Stimulated activated CD4-positive, alpha-beta T cell treated with anti-CD3 and anti-CD28 coated beads, Interleukin-12 subunit alpha, Interleukin-12 subunit beta, amount 100 ng/mL, for 4 hours (primary cell): ENCODE measurements at places on chromosomes 4 and X.

DNA sequence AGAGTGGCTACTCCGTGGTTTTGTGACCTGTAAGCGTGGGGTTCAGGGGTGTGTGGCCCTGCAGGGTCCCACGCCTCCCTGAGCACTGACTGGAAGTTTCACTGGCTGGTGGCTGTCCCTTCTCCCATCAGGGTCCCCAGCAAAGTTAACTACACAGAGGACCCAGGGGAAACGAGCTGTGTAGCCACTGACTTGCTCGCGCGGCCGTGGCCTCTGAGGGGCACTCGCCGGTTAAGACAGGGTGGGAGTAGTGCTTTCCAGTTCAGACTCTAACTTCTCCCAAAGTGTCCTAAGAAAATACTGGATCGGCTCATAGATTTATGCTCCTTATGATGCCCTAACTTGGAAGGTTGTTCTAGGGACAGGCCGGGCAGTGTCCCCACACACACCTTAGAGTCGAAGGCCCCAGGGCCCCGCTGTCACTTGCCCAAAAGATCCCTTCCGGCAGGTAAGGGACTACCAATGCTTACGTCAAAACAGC, 28.2 kb downstream of the NELFA start:
- DNase-seq = no peak

DNA sequence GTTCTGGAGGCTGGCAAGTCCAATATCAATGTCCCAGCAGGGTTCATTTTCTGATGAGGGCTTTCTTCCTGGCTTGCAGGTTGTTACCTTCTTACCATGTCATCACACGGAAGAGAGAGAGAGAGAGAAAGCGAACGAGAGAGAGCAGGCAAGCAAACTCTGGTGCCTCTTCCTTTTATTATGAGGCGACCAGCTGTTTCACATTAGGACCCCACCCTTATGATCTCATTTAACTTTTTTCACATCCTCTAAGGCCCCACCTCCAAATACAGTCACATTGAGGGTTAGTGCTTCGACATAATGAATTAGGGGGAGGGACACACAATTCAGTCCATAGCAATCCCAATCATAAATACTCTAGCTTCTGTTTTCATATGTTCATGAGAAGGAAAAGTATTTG, 10.6 kb upstream of the GPR174 start:
- no peak for DNase-seq

- no peak for DNase-seq
These were observed 107.3 kb upstream of the PABPC4L start for GRCh38 chr4:134308910-134309309.

GRCh38 chr4:52292245-52292644, 241.1 kb downstream of the SPATA18 start:
- DNase-seq = no peak

DNA sequence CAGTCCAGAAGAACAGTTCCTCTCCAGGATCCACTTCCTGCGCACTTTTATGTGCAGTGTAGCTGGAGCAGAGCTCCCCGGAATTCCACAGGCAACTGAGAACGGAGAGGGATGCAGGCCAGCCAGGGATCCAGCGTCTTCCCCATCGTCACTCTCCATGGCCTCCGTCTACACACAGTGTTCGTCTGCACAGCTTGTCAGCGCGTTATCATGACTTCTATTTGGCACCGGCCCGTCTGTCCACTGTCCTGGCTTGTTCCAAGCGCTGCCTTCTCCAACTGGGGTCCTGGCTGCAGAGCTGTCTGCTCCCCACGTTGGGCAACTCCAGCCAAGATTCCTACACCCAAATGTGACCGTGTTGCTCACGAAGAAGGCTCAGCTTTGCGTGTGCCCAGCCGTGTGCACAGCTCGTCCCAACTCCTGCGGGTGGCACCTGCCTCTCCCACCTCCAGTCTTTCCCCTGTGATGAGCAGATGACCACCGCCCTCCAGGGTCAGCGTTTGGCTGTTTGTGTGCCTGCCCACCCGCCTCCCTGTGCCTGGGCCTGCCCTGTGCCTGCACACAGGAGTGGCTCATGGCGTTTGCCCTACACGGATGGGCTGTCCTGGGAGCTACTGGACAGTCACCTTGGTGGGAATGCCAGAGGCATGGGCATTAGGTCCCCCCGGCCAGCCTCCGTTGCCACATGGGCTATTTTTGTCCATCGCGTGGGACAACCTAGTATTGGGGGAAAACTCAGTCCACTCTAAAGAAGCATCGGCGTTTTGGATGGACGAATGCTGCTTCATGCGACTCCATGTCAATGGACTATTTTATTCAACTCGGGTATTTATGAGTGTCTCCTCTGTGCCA, 2.2 kb upstream of the CTBP1 start:
- no peak for DNase-seq

GRCh38 chr4:53866055-53866454, 198.3 kb downstream of the CHIC2 start:
- DNase-seq = no peak

GRCh38 chrX:34810364-34810763, 132.2 kb upstream of the FAM47B start:
- no peak for DNase-seq

GRCh38 chrX:153704021-153704526, 16.3 kb downstream of the SLC6A8 start:
- DNase-seq = no peak

- no peak for DNase-seq
These were observed 134.0 kb upstream of the ZIC3 start for GRCh38 chrX:137431693-137432488.

GRCh38 chr4:185120631-185120946, 22.5 kb upstream of the SLC25A4 start:
- DNase-seq = no peak

- no peak for DNase-seq
These were observed 15.1 kb upstream of the GABRA2 start for GRCh38 chr4:46404981-46405380.

GRCh38 chr4:7642741-7643458, 208.2 kb upstream of the PSAPL1 start:
- DNase-seq = no peak

DNA sequence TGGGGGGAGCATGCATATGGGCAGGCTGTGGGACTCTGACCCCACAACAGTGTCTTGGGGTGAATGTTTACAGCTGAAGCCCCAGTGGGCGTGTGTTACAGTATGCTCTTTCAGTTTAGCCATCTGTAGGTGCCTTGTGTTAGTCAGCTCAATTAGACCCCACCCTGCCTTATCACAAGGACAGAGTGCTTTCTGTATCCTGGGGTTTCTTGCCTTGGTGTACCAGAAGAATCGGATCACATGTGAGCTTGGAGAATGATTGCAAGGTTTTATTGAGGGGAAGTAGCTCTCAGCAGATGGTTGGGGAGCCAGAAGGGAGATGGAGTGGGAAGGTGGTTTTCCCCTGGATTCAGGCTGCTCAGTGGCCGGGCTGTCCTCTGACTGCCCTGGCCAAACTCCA, 27.3 kb downstream of the SH3BGRL start:
- DNase-seq = no peak

DNA sequence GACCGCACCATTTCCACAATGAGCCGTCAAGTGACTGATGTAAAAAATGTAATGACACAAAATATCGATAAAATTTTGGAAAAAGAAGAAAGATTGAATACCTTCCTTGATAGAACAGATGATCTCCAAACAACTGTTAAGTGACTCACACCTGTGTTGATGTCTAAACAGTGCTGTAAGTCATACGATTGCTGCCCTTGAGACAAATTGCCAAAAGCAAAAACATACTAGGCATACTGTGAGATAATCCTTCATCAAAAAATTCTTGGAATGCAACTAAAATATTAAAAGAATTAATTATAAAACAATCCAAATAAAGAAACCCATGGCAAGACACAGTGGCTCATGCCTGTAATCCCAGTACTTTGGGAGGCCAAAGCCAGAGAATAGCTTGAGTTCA, 53.4 kb downstream of the HNRNPD start:
- no peak for DNase-seq

DNA sequence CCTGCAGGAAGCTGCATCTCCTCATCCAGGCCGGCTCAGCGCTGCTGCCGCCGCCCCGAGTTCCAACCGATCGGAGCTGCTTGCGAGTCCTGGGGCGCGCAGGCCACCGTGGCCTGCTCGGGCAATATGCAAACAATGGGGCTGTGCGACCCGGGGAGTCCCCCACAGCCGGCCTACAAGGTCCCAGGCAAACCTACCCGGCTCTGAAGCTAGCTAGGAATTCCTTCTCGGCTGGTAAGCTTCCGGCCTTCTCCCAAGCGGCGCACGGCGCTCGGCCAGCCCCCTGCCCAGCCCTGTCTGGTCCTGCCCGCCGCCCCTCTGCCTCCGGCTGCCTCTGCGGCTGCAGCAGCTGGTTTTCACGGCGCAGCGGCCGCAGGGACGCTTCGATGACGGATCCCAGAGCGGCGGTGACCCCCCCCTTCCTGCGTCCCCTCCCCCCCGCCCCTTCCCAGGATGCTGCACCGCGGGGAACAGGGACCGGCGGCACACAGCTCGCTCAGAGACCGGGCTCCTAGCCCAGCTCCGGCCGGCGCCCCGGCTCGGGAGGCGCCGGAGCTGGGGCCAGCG, 59.4 kb downstream of the TSC22D3 start:
- no peak for DNase-seq

DNA sequence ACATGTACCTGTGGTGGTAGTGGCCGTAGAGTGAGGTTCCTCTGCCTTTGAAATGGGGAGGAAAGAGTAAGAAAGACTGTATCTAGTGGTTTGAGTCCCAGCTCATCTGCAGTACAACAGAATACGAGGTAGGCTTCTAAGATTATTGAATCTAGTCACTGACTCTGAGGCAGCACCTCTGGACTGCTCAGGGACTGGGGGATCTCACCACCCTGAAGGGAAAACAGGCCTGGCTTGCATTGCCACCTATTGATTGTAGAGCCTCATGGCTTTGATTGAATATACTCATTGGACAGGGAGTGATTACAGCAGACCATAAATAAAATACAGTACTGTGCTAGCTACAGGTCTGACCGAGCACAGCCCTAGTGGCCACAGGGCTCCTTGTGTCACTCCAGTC, 50.5 kb downstream of the GPR174 start:
- no peak for DNase-seq

- no peak for DNase-seq
These were observed 79.9 kb downstream of the FAAH2 start for GRCh38 chrX:57366430-57366829.

- DNase-seq = no peak
These were observed 169.8 kb upstream of the GALNT7 start for GRCh38 chr4:172998527-172999469.

GRCh38 chr4:185794637-185795036, 17.4 kb downstream of the SORBS2 start:
- no peak for DNase-seq

DNA sequence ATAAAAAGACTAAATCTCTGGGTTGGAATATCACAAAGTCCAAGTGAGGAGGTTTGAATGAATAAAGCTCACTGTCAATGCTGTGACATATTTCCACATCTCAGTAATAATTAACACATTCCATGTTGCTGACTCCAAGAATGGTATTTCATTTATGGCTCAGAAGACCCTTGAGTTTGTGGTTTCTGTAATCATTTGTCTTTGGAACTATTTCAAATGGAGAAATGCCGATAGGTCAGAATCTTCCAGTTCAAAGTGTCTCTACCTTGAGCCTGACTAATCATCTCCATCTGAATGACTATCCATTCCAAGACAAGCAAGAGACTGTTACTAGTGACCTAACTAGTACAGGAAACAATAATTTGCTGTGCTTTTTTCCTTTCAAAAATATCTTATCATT, 24.2 kb upstream of the SLC2A9 start:
- no peak for DNase-seq
